ENCODE measurements at places on chromosomes 6 and 20.

DNA sequence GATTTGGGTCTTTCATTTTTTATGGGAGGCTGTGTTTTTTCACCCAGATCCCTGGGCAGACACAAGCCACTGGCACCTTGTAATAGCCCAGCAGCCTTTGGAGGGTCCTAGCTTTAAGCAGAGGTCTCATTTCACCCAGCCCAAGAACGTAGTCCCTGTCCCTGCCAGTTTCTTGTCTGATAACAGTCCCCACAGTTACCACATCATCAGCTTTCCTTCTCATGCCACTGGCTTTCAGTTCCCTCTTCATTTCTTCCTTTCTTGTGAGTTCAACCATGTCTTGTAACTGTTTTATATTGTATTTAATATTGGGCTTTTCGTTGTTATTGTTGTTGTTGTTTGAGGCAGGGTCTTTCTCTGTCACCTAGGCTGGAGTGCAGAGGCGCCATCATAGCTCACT, 10.6 kb downstream of the PNPLA1 start:
- DNase-seq: no peak

DNA sequence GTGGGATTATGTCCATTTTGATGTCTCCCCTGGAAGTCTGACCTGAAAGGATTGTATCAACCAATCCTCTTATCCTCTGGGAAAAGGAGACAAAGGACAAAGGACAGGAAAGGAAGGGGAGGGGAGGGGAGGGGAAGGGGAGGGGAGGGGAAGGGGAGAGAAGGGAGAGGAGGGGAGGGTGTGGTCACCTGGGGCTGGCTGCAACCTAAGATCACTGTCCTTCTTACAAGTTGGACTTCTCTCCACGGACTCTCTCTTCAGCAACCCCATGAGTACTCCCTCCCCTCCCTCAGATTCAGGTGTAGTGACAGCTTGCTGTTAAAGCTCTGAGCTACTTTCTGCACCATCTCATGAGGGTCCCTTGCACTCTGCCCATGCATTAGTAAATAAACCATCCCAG, 58.9 kb upstream of the KLHL31 start:
- no peak for DNase-seq

- DNase-seq: no peak
Observed at GRCh38 chr6:105492706-105493673, 90.1 kb upstream of the PREP start.

GRCh38 chr6:90008189-90008907, 114.1 kb downstream of the GJA10 start:
- DNase-seq: no peak

GRCh38 chr6:5068153-5068751, 16.9 kb upstream of the PPP1R3G start:
- no peak for DNase-seq

- DNase-seq: no peak
Observed at GRCh38 chr6:83169106-83169505, 24.0 kb downstream of the PGM3 start.

GRCh38 chr6:52186480-52186879, 305 bp downstream of the IL17A start:
- no peak for DNase-seq

- DNase-seq: no peak
Observed at GRCh38 chr6:104332364-104332763, 527.4 kb downstream of the HACE1 start.

All from activated CD8-positive, alpha-beta memory T cell treated with anti-CD3 and anti-CD28 coated beads for 4 hours (primary cell).